M059J (cell line): ENCODE measurements at places on chromosomes 12 and 14. TPM values are rescaled to one million over a fixed set of nuclear protein-coding genes. Genes with fewer than 3 reads are reported as not detected.

DNA sequence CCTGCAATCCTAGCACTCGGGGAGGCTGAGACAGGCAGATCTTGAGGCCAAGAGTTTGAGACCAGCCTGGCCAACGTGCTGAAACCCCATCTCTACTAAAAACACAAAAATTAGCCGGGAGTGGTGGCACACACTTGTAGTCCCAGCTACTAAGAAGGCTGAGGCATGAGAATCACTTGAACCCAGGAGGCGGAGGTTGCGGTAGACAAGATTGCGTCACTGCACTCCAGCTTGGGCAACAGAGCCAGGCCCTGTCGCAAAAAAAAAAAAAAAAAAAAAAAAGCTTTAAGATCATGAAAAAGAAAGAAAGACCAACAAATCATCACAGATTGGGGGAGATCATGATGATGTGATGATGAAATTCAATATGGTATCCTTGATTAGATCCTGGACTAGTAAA is 30.6 kb downstream of the WDR89 start:
- no peak for DNase-seq

DNA sequence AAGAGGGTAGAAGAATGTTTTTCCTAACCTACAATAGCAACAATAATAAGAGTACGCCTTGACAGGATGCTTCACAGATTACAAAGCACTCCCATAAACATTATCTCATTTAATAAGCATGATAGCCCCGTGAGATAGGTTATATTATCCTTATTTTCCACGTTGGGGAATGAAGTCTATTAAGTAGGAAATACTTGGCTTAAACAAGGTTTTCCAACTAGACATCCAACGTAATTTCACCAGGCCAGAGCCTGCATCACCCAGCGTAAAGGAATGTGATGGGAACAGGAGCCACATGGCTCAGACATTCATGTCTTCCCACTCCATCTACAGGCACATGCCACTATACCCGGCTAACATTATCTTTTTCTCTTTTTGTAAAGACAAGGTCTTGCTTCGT is 223.4 kb upstream of the AMIGO2 start:
- DNase-seq = no peak

The NUBPL gene
- total RNA-seq = 6.2 and 11.8 TPM in 2 replicates

The ALDH2 gene
- 9.0 and 20.5 TPM in 2 replicates for total RNA-seq

DNA sequence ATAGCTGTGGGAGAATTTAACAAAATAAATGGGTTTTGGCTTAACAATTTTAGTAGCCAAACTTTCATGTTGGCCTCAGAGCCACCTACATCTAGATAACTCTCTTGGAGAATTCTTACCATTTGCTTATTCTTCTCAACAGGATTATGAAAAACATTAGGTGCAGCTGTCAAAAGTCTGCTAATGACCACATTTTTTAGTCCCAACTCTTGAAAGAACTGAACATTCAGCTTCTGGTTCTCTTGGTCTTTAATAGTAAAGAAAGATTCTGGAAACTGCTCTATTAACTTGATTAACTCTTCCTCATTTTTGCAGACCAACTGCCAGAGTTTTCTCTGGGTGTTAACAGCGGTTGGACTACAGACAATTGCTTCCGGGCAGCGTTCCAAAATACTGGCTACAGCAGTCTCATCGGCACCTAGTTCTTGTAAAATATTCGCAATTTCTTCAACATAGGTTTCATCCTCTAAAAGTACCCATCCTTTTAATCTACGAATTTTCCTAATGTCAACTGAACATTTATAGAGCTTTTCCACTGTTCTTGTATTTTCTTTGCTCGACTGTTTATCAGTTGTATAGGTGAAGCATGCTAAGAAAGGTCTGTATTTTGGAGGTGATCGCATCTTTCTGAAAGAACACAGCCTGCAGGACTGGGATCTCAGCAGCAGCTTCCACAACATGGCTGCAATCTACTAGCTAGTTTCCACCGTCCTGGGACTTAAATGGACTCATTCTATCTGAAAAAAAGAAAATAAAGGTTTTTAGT is 8.7 kb downstream of the MTERF2 start:
- DNase-seq = peak; percentile 67

GRCh38 chr12:2317772-2318171 is 265.0 kb downstream of the CACNA1C start:
- DNase-seq = no peak

The PLBD1 gene
- total RNA-seq = 1.4 and 1.5 TPM in 2 replicates

DNA sequence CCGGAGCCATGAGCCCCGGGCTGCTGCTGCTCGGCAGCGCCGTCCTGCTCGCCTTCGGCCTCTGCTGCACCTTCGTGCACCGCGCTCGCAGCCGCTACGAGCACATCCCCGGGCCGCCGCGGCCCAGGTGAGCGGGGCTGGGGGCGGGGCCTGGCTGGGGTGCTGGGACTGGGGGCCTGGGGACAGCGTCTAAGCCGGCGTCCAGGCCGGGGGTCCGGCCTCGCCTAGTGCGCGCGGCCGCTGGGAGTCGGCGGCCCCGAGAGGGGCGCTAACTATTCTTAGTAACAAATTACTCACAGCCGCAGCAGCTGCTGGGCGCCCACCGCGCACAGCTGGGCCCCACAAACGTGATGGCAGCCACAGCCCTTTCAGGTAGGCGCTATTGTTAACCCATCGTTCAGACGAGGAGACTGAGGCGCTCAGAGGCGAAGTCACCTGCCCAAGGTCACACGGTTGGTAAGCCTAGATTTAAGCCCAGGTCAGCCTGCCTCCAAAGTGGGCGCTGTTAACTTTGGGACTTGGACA is 374 bp downstream of the CYP46A1 start:
- DNase-seq = no peak

The LBHD2 gene
- not detected in 2 replicates for total RNA-seq

DNA sequence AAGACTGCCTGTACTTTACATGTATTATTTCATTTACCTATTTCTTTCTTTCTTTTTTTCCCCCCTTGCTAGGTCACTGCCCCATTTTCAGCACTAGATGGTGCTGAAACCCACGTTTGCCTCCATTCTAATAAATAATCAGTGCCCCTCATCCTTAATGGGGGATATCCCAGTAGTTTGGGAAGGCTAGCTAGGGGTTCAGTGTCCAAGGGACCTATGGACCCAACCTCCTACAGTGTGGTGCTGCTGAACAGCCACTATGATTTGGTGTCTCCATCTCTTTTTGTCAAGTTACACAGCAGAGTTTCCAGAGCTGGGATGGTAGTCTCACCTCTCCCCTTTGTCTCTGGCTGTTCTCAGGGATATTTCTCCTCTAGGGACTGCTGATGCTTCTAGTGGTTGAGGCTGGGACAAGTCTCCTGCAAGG is 6.5 kb upstream of the HCFC2 start:
- DNase-seq = no peak

The OVCH1 gene
- total RNA-seq = not detected in 2 replicates

GRCh38 chr12:69936214-69936731 is 111.2 kb downstream of the MYRFL start:
- DNase-seq = no peak

GRCh38 chr12:47799357-47799955 is 20.2 kb downstream of the HDAC7 start:
- no peak for DNase-seq

DNA sequence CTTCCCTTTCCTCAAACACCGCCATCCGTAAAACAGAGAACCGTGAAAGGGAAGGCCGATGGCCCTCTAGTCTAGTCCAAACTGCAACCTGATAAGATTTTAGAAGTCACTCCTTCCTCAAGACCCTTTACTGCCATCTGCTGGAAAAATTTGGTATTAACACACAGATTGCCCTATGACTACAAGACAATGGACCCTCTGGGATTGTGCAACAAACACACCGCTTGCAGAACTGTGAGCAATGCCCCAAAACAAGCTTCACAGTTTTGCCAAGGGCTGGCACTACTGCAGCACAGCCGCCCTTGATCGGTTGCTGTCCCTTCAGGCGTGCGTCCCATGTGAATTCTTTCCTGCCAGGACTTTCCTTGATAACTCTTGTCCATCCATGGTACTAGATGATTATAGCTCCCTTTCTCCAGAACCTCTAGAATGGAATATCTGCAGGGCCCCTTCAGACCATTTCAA is 23.1 kb downstream of the LLPH start:
- DNase-seq = peak; percentile 88

The TOGARAM1 gene
- total RNA-seq = 6.6 and 7.6 TPM in 2 replicates

DNA sequence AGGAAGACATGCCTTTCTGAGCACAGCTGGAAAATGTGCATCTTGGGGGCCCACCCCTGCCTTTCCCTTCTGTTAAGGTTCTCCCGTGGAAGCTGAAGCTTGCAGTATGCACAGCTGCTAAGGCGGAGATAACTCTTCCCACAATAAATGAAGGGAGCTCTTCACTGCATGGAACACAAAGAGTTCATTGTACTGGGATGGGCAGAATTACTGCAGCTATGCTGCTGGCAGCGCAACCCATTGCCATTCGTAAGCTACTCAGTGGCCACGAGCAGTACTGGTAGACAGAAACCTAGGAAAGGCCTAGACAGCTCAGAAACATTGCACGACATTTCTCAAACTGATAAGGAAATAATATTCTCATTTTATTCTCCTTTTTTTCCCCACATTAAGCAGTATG is 310.2 kb downstream of the MDGA2 start:
- no peak for DNase-seq

GRCh38 chr14:89629383-89629782 is 212.3 kb upstream of the FOXN3 start:
- no peak for DNase-seq

GRCh38 chr12:78519422-78519821 is 345.2 kb upstream of the SYT1 start:
- DNase-seq = no peak

DNA sequence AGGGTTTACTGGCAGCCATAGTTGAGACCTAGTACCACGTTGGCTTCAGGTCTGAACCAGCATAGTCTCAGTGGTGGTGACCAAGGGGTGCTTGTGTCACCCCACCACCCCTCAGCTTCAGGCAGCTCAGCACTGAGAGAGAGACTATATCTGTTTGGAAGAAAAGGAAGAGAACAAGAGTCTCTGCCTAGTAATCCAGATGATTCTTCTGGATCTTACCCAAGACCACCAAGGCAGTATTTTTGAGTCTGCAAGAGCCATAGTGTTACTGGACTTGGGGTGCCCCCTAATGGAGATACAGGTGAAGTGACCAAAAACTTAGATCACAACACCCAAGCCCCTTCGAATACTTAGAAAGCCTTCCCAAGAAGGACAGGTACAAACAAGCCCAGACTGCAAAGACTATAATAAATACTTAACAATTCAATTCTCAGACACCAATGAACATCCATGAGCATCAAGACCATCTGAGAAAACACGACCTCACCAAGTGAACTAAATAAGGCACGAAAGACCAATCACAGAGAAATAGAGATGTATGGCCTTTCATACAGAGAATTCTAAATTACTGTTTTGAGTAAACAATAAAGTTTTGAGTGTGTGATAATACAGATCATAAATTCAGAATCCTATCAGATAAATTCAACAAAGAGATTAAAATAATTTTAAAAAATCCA is 107.0 kb downstream of the HELB start:
- DNase-seq = peak; percentile 38

The CLEC9A gene
- total RNA-seq = 0.07 TPM in 1 of 2 replicates, not detected in the other

GRCh38 chr12:113130457-113131135 is 5.0 kb downstream of the RASAL1 start:
- DNase-seq = peak; percentile 72
